IgD-negative memory B cell (primary cell): ENCODE measurements at places on chromosomes 12 and 14. TPM values are rescaled to one million over a fixed set of nuclear protein-coding genes. Genes with fewer than 3 reads are reported as not detected.

The IL25 gene
- polyA plus RNA-seq: not detected

The PLEKHH1 gene
- polyA plus RNA-seq: not detected

The FAM90A1 gene
- polyA plus RNA-seq: not detected

The EPS8 gene
- polyA plus RNA-seq: 1.6 TPM

The ZNF891 gene
- polyA plus RNA-seq: 0.63 TPM
